ENCODE measurements at places on chromosomes 3 and 15.

- DNase-seq = no peak
Measured at GRCh38 chr15:62147551-62147950, 17.5 kb downstream of the C2CD4B start.

GRCh38 chr15:86877171-86877631 lies 797.5 kb downstream of the AGBL1 start:
- no peak for DNase-seq

GRCh38 chr3:151035072-151035471 lies 50.4 kb upstream of the MED12L start:
- no peak for DNase-seq

- no peak for DNase-seq
Measured at GRCh38 chr3:114320246-114320645, 26.4 kb downstream of the TIGIT start.

DNA sequence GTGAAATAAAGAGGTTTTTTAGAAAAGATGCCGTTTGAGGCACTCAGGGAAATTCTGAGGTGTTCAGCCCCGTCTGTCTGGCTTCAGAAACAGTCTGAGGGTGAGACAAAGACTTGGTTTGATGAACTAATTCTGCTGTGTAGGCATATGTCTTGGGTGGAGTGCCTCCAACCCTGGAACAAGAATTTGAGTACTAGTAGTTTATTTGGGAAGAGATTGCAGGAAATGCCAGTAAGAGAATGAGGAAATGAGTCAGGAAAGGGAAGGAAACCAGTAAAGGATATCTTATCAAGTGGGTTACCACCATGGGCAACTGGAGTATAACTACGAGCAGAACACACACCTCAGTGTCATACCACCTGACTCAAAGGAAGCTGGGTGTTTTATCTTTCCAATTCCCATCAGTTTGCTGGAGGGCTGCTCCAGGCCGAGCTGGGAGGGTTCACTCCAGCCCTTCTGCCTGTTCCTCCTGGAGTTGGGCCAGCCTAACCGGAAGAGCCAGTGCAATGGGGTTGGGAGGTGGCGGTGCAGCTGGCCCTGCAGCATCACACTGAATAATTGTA lies 75.3 kb downstream of the TGFBR2 start:
- no peak for DNase-seq

DNA sequence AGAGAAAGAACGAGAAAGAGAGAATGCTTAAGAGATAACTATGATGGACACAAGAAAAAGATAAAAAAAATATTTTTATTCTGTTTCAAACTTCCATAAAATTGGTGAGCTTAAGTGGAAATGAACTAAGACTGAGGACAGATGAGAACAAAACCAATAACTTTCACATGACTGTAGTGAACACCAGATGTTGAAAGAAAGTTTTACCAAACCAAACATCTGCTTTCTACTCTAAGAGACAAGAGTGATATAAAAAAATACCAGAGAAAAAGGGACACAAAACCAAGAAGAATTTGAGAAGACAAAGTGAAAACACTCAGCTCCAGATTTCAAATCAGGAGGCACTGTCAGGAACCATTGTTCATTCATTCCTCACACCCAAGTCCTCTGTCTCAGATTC lies 147.9 kb downstream of the IMPG2 start:
- DNase-seq = no peak

- DNase-seq = no peak
Measured at GRCh38 chr15:31358163-31358562, 31.5 kb downstream of the KLF13 start.

- DNase-seq = no peak
Measured at GRCh38 chr3:17672506-17672905, 69.9 kb downstream of the TBC1D5 start.

GRCh38 chr15:100592898-100593297 lies 9.1 kb downstream of the LINS1 start:
- DNase-seq = no peak

DNA sequence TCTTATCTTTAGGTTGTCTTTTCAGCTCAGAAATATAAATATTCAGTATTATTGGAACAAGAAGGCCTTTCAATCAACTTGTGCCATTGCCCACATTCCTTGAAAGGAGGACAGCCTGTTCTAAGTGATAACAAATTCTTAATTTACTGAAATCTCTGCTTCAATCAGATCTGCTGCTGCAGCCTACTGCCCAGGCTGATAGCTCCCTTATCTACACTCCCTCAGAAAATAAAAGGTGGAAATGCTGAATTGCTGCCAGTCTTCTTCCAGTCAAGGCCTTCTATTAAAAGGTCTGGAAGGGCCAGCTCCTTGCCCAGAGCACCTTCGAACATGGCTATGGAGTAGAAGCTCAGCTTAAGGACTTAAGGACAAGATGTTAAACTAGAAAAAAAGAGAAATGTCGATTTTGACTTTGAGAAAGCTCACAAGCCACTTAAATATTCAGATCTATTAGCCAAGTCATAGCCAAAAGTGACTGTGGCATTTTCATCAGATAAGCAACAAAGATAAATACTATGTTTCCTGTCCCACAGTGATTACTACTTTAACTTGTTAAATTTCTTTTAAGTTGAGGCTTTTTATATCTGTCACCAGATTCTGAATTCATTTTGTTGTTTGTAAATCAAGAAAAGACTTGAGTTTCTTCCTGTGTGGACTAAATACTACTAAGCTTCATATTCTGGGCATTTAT lies 480.5 kb upstream of the CBLB start:
- DNase-seq = no peak

- no peak for DNase-seq
Measured at GRCh38 chr3:108513961-108514360, 3.6 kb upstream of the MYH15 start.

DNA sequence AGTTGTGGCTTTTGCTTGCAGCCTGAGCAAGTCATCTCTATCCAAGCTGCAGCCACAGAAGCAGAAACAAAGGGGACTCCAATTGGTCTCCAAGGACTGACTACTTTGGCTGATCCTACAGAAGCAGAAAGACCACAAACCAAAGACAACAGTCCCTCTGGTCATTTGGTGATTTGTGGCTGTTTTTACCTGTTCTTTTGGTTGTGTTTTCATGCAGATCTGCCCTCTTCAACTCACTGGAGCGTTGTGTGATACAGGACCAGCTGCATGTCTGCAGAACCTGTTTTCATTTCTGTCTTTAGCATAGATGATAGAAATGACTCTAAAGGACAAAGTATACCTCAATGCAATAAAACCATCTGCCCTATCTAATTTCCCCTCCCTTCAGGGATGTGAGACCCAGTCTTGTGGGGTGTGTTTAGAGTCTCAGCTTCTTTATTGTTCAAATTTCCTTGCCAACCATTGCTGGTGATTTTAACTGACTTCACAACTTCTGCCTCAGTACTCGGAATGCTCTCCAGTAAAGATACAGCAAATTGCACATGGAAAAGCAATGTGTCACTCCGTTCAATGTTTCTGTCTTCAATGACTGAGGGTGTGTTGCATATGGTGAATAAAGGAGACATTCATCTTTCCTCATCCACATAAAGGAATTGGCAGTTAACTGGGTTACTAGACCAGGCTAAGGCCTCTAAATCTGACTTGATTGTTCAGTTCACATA lies 48.9 kb upstream of the SLC7A14 start:
- no peak for DNase-seq

- no peak for DNase-seq
Measured at GRCh38 chr3:142987080-142987700, 14.2 kb upstream of the U2SURP start.

DNA sequence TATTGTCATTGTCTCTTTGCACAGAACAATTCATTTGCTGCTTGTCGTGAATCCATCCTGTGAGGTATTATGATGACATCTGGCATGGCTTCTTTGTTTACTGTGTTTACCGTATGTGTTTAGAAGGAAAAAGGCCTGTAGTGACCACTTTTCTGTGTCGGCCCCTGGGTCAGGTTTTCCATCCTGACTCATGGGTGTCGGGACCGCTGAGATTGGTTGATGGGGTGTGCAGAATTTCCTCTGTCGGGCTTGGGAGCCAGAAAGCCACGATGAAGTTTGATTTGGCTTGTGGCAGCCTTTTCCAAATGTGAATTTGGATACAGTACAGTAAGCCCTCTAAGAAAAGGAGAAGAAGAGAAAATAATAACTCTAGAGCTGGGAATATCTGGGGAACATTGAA lies 113.5 kb downstream of the FNDC3B start:
- no peak for DNase-seq

DNA sequence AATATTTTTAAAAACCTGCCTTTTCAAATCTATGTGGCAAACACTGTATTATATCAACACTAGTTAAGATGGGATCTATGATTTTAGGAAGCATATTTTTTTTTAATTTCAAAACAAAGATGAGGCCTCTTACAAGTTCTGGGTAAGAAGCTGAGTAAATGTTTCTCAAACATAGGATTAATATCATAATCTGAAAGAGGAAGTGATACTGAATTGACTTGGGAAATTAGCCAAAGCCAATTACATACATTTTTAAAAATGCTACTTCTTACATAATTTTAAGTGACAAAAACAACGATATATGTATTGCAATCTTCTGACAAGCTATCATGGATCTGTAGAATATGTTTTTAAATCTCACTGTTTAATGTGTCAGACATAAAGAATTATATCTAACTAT lies 135.1 kb upstream of the UBP1 start:
- DNase-seq = no peak

DNA sequence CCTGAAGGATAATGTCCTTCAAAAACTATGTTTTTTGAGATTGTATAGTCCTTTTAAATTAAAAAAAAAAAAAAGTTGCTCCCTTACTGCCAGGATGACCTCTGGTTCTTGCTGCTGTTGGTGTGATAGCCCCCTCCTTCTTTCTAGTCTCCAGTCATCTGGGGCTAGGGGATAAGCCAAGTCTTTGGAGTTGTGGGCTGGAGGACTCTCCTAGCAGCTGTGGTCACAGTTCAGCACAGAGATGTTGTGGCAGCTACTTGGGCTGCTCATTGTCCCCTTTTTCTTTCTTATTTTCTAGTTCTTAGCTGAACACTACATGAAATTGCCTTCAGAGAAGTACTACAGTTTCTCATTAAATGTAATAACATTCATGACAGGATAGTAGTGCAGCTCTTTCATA lies 39.2 kb upstream of the APH1B start:
- no peak for DNase-seq

DNA sequence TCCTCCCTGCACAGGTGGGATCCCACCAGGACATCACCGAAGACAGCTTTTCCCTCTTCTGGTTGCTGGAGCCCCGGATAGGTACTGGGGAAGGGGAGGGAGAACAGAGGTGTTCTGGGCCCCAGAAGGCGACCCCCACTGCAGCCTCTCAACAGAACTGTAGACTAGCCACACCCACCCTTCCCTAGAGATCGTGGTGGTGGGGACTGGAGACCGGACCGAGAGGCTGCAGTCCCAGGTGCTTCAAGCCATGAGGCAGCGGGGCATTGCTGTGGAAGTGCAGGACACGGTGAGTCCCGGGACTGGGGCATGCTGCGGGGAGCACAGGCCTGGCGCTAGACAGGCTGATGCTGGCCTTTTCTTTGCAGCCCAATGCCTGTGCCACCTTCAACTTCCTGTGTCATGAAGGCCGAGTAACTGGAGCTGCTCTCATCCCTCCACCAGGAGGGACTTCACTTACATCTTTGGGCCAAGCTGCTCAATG lies 809 bp downstream of the NDUFAF3 start:
- no peak for DNase-seq

GRCh38 chr3:60431599-60431958 lies 819.7 kb downstream of the FHIT start:
- no peak for DNase-seq

- DNase-seq = no peak
Measured at GRCh38 chr3:140953028-140953960, 11.7 kb downstream of the SLC25A36 start.

DNA sequence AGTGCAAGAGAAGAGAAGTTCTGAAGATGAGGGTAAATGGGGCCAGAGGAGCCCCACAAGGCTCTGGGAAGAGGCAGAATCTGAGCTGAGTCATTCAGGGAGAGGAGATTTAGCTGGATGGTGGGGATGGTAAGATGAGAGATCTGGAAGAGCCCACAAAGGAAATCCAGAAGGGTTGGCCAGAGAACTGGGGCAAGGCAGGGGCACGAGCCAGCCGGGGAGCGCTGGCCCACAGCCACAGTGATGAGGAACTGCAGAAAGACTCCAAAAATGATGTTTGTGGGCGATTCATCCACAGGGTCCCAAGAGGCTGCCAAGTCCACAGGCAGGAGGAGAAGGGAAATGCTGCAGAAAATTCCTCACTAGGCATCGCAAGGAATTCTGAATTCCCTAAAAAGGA lies 75.9 kb upstream of the ATP2B2 start:
- DNase-seq = no peak

DNA sequence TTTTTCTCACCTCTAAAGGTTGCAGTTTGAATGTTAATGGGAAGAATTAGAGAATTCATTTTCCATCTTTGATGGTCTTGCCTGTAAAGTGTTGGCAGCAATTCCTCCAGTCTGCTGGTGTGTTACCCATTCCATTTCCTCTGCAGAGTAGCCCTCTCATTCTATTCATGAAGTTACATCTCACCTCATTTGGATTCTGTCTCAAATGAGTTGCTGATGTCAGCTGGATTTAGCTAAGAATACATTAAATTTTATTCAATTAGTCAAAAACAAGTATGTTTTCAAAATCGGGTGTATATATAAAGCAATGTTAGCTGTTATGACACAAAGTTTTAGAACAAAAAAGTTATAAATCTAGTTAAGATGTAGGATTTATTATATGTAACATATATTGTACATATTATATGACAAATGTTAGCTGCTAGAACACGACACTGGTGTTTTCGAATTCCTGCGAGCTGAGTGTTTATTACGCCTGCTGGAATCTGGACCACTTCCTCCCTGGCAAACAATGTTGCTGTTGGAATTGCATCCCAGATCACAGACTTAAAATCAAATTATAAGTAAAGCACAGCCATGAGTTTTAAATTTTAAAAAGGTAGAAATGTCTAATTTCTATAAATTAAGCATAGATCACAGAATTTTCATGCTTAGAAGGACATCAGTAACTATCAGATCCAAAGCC lies 516.2 kb downstream of the OCA2 start:
- no peak for DNase-seq

DNA sequence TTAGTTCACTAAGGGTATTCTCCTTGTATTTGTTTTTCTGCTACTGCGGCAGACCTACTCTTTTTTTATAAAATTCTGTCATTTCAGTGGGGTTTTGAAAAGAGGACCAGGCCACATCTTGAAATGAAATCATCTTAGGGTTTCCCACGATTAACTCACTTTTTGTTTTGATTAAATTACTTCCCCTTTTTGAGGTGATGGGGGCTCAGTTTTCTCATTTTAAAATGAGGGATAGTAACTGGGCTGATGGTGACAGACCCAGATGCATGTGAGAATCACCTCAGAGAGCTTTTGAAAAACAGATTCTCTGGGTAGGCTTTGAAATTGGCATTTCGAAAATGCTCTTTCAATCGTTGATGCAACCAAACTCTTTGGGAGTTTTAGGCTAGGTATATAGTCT lies 24.2 kb downstream of the UBE2Q2 start:
- DNase-seq = no peak

- DNase-seq = no peak
Measured at GRCh38 chr15:55915221-55915620, 78.2 kb downstream of the NEDD4 start.

DNA sequence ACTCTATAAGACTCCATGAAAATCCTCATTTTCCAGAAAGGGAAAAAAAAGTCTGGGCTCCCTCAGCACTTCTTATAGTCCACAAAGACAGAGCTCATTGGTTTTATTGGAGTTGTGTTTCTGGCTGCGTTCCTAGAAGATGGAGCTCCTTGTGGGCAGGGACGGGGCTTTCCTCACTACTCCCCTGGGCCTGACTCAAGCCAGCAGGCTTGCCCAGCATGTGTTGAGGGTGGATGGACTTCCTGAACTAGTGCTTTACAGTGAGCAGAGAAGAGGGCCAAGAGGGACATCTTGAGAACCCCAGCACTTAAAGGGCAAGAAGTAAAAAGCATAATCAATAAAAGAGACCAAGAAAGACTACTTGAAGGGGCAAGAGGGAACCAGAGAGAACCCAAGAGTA lies 43.2 kb upstream of the EPHB1 start:
- DNase-seq = no peak
